ENCODE measurements at places on chromosomes 3 and 15.
A peak's percentile ranks its signal among the peaks of the same experiment; 100 is the strongest.

GRCh38 chr15:63048776-63049665, 6.5 kb downstream of the TPM1 start:
- DNase-seq, result peak; percentile 39

DNA sequence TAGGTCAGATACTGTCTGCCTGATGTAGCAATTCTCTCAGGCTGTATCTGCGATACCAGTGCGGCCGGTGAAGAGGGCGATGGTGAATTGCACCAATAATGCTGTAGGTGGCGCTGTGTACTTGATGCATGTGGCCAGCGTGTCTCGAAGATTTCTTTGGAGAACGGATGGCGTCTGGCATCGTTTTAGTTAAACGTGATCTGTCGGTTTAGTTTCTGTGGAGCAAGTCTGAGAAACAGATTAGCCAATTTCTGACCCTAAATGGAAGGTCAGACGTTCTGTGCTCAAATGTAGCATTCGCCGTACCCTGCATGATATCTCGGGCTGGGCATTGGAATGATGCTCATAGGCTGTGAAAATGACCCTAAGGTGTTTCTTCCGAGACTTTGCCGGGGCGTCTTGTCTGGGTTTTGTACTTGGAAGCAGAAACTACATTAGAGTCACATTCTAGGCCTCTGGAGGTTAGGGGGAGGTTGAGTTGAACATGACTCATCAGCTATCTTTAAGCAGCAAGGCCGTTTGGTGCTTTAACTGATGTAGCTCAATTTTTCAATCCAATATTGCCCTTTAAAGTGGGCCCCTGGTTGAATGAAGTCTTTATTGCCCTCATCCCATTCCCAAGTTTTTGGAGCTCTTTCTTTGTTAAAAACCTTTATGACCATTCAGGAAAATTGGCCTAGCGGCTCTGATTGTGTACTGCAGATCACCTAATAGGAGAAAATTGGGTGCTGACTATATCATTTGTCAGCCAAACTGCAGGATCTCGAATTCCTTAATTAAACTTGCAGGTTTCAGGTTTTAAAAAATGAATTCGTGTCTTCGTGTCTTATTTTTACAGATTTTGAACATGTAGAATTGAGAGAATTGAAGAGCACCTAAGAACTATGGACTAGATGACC, 80.0 kb downstream of the SQOR start:
- peak; percentile 34 for DNase-seq

DNA sequence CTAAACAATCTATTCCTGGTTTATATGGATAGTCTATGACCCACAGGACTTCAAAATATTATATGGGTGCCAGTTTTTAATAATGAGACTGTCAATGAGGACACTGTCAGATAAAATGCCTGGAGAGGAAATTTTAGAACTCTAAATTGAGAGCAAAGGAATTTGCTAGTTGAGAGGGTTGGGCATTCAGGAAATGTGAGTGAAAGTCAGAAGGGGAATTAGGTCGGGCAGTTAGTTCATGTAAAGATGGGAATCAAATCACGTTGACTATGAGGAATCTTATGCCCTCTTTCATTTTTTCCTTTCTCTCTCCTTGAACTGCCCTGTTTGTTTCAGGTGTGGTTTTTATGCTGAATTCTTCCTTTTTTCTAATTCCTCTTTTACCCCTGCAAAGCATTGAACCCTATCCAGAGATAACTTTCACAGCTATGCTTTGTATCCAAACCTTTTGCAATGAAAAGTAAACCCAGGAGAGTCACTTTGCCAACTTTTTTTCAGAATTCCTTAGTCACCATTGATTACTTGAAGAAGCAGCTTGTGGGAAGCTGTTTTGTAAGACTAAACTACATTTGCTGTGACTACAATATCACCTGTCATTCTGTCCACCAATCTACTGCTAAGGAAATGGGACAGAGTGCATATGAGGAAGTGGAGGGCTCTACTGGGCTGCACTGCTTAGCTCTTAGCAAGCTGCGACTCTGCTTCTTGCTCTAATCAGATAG, 27.8 kb downstream of the CHP1 start:
- no peak for DNase-seq

DNA sequence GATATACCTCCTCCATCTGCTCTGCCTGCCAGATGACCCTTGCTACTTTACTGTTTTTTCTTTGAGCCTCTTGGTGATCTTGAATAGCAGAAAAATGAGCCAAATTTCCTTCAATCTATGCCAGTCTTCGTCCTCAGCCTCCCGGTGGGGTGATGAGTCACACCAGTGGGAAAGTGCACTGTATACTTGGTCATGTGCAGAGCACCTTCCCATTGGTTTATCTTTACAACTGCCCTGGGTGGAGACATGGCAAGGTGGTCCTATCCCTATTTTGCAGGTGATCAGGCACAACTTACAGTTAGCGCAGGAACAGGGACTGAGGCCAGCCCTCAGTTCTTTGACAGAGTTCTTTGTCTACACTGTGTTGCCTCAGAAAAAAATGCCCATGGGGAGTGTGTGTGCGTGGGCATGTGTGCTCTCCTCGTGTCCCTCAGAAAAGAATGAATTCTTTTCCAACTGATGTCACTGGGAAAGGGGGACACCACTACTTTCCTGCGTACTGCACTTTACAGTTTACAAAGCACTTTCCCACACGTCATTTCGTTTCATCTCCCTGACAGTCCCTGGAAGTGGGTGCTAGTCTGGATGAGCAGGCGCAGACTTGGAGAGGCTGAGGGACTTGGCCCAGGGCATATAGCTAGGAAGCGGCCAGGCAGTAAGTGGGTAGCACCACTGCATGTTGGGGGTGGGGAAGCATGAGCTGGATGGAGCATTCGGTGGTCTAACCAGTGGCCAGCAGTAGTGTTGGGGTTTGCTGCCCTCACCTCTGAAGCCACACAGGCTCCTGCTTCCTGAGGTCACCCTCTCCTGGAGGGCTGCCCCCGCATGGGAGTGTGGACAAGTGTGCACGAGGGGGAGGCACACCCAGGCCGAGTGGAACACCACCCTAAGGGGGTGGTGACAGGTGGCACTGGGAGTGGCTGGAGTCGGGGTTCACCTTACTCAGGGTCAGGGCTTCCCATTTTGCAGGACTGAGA, 24.1 kb downstream of the SMAD3 start:
- no peak for DNase-seq

GRCh38 chr3:37751967-37752648, 109.6 kb upstream of the CTDSPL start:
- DNase-seq, result no peak

DNA sequence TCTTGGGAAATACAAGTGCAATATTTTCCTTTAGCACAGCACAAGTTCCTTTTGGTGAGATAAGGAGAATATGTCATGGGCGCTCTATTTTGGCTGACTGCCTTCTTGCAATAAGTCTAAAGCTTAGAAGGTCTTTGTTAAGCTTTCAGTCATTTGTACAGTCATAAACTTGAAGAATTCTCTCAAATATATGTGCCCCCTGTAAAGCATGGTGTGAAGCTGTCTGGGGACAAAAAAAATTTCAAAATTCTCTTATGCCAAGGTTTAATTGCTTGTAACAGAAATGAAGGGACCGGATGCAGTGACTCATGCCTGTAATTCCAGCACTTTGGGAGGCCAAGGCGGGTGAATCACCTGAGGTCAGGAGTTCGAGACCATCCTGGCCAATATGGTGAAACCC, 21.7 kb upstream of the ARID3B start:
- no peak for DNase-seq

- DNase-seq, result no peak
These were observed 52.0 kb downstream of the DNAJC13 start for GRCh38 chr3:132469326-132469725.

DNA sequence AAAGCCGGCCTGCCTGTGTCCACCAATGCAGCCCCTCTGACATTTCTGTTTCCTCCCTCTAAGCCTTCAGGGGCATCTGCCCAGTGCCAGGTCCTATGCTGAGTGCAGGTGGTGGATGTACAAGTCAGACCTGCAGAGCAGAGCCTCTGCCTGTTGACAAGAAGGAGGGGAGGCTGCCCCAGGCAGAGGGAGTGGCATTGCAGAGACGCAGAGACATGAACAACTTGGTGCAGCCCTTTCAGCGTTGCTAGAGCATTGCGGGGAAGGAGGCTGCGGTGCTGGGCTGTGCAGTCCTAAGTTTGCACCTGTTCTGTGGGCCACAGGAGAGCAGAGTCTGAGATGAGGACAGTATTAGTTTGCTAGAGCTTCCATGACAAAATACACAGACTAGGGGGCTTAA, 65.2 kb downstream of the LSM3 start:
- no peak for DNase-seq

- no peak for DNase-seq
These were observed 760.8 kb upstream of the ARPP21 start for GRCh38 chr3:34878488-34878887.

GRCh38 chr3:114764056-114764492, 383.0 kb downstream of the ZBTB20 start:
- no peak for DNase-seq

DNA sequence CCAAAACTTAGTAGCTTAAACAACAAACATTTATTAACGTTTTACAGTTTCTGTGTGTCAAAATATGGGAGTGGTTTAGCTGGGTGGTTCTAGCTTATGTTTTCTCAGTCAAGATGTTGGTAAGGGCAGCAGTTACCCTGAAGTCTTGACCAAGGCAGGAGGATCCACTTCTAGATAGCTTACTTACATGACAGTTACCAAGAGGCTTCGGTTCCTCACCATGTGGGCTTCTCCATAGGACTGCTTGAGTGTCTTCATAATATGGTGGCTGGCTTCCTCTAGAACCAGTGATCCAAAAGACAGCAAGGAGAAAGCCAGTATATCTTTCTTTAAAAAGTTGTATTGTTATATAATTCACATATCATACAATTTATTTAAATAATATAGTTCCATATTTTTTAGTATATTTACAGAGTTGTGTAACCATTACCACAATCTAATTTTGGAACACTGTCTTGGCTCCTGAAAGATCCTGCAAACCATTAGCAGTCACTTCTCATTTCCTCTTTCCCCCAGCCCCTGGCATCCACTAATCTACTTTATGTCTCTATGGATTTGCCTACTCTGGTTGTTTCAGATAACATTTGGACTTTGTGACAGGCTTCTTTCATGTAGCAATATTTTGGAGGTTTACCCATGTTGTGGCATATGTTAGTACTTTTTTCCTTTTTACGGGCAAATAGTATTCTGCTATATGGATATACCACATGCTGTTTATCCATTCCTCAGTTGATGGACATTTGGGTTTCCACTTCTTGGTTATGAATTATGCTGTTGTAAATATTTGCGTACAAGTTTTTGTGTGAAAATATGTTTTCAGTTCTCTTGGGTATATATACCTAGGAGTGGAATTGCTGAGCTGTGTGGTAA, 33.3 kb downstream of the MAPK6 start:
- DNase-seq, result no peak

- DNase-seq, result no peak
These were observed 314.8 kb upstream of the CTDSPL start for GRCh38 chr3:37546876-37547275.

DNA sequence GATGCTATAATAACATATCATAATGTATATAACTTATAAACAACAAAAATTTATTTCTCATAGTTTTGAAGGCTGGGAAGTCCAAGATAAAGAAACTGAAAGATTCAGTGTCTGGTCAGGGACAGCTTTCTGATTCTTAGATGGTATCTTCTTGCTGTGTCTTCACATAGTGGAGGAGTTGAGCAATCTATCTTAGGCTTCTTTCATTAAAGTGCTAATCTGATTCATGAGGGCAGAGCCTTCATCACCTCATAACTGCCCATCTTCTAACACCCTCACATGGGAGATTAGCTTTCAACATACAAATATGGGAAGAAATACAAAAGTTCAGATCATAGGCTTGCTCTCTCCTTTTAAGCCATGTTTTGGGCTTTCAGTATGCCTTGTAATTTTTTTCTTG, 774.8 kb upstream of the EPHA6 start:
- DNase-seq, result no peak

DNA sequence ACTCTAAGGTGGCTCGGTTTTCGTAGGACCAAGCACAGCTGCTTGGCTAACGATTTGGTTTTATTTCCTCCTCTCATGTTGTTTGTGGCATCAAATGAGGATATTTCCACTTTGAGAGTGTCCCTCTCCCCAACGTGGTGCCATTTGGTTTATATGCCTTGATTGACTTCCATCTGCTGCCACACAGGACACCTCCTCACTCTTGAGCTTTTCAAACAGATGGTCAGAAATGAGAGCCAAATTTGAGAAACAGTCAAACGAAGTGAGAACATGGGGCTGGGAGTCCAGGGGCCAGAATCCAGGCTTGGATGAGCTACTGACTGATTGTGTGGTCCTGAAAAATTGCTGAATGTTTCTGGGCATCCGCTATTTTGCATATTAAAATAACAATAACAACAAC, 43.5 kb downstream of the CEMIP start:
- no peak for DNase-seq

- no peak for DNase-seq
These were observed 830.9 kb upstream of the CFAP20DC start for GRCh38 chr3:59880717-59881116.

- DNase-seq, result no peak
These were observed 29.8 kb upstream of the LPP start for GRCh38 chr3:188124184-188124583.

GRCh38 chr3:150394606-150395005, 13.5 kb upstream of the TSC22D2 start:
- no peak for DNase-seq

- DNase-seq, result no peak
These were observed 8.3 kb upstream of the MTMR10 start for GRCh38 chr15:30999729-31000128.

DNA sequence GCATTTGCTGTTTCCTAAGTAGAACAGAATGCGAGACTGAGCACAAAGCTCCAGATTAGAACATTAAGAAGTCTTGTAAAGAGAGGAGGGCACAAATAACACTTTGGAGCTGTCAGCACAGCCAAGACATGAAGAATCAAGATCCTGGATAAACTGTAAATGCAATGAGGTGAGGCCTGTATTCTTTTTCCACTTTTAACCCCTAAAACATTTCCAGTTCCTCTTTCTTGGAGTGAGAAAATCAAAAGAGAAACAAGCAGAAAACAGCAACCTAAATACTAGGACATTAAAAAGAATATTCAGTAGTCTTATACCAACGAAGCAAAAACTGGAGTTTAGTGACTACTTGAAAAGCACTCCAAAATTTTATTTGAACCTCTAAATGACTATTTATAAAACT, 204.3 kb downstream of the ZBTB20 start:
- DNase-seq, result no peak

DNA sequence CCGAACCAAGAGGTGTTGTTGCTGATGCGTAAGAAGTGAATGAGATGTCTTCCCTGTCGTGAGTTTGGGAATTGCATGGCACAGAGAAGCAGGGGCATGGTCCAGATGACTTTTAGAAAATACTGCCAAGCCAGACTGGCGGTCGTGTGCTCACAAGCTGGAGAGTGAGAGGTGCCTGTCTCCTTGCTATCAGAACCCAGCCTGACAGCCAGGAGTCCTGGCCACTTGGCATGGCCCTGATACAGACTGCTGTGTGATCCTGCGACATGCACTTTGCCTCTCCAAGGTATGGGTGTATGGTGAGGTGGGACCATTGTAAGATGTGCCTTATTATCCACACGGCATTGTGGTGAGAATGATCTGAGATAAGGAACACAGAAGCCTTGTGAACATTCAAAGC, 93.0 kb downstream of the SMAD3 start:
- DNase-seq, result no peak

Measured in activated CD4-positive, alpha-beta T cell treated with anti-CD3 and anti-CD28 coated beads, Interleukin-2, amount 50 U/mL, for 1 hour (primary cell).